ENCODE measurements at places on chromosomes 1 and 21.
A peak's percentile ranks its signal among the peaks of the same experiment; 100 is the strongest.

GRCh38 chr1:41776891-41777441 lies 141.8 kb downstream of the HIVEP3 start:
- DNase-seq: peak; percentile 67

GRCh38 chr1:32392325-32392724 lies 1.9 kb downstream of the BSDC1 start:
- no peak for DNase-seq

GRCh38 chr21:7917729-7918128 lies 2603.7 kb upstream of the TPTE start:
- DNase-seq: no peak

DNA sequence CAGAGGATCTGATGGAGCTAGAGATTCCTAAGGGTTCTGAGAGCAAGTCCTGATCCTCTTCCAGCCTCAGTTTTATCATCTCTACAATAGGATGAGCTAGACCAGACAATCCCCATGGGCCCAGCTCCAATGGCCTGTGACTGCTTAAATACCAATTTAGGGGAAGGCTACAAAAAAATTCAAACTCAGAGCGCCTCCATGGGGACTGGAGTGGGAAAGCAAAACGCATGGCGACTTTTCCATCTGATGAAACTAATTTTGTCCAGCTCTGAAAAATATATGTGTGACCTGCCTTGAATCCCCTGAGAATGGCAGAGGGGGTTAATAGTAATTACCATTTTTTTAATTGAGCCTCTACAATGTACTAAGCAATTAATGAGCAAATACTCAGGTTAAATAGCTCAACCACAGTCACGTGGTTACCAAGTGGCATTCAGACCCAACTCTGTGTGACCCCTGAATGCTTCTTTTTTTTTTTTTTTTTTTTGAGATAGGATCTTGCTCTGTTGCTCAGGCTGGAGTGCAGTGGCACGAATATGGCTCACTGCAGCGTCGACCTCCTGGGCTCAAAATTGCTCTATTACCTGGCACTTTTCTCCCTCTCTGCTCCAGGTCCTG lies 8.4 kb downstream of the EXTL1 start:
- DNase-seq: no peak

- no peak for DNase-seq
Measured at GRCh38 chr1:207349979-207350378, 28.5 kb downstream of the CD55 start.

GRCh38 chr1:96981181-96981580 lies 259.6 kb downstream of the PTBP2 start:
- DNase-seq: no peak

DNA sequence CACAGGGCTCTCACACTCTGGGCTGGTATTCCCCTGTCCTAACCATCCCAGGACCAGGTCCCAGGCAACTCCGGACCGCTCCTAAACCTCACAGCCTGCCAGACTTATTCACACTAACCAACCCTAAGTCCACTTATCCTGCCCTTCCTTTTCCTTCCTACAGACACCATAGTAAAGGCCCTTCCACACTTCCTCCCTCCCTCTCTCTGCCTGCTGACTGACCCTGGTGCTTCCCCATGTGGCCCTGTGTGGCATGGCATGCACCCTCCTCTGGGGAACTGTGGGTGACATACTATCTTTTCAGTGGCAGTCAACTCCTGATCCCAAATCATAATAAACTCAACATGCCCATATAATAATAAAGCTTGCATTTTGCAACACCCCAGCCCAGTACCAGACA lies 155.1 kb upstream of the DNAH14 start:
- DNase-seq: no peak

DNA sequence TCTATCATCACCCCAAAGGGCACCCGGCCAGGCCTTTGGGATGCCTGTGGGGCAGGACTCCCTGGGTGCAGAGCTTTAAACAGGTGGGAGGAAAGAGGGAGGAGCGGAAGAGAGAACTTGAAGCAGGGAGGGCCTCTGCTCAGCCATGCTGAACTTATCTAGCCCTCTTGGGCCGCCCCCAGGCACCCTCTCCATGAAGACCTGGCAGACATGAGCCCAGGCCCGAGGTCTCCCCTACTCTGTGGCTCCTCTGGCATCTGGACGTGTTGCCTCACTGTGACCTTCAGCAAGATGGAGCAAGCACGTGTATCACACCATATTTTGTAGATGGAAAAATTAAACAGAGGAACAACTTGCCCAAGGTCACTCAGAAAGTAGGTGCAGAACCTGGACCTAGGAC lies 711.4 kb downstream of the MATN1 start:
- no peak for DNase-seq

- DNase-seq: no peak
Measured at GRCh38 chr1:185535621-185536020, 198.6 kb upstream of the HMCN1 start.

DNA sequence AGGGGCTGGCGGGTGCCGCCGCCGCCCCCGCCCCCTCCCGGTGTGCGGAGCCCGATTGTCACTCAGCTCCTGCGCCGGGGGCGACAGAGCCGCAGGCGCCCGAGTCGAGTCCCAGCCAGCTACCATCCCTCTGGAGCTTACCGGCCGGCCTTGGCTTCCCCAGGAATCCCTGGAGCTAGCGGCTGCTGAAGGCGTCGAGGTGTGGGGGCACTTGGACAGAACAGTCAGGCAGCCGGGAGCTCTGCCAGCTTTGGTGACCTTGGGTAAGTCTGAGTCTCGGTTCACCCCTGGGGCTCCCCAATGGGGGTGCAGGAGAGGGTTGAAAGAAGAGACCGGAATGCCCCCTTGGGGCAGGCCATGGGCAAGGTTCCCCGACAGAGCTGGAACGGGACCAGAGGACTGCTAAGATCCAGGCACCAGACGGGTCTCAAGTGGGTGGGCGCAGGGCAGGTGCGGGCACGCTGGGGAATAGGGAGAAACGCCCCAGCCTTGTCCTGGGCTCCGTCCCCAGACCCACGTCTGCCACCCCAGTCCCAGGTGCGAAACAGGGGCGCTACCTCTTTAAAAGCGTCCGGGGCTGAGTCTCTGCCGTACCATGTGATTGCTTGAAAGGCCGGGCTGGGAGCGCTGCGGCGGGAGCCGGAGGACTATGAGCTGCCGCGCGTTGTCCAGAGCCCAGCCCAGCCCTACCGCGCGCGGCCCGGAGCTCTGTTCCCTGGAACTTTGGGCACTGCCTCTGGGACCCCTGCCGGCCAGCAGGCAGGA lies at the start of gene ADORA1:
TSS of gene ADORA1 (plus strand) at position 61 of the 765 bp plus-strand sequence. CDS start 1,116 bp downstream, outside the sequence.
- peak; percentile 68 for DNase-seq

- DNase-seq: no peak
Measured at GRCh38 chr1:56148326-56149193, 430.8 kb downstream of the PLPP3 start.

DNA sequence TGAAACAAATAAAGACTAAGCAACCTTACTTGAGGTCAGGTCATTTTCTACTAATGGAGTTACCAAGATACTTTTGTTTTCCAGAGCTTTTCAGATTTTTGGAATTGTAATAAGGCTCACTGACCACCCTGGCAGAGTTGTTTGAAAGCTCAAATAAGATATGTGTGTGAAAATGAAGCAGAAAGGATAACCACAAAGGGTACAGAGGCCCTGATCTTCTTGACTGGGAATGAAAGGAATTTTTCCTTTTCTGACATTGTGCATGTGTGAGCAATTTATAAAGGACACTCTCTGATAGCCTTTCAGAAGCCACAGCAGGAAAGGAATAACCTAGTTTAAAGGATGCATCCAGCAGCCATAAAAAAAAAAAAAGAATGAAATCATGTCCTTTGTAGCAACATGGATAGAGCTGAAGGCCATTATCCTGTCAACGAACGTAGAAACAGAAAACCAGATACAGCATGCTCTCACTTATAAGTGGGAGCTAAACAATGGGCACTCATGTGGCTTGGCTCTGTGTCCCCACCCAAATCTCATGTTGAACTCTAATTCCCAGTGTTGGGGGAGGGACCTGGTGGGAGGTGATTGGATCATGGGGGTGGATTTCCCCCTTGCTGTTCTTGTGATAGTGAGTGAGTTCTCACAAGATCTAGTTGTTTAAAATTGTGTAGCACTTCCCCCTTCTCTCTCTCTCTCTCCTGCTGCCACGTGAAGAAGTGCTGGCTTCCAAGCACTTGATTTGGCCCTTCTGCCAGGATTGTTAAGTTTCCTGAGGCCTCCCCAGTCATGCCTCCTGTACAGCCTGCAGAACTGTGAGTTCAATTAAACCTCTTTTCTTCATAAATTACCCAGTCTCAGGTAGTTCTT lies 3.1 kb upstream of the SRP9 start:
- DNase-seq: no peak

- DNase-seq: no peak
Measured at GRCh38 chr1:62722796-62723195, 34.6 kb upstream of the DOCK7 start.

DNA sequence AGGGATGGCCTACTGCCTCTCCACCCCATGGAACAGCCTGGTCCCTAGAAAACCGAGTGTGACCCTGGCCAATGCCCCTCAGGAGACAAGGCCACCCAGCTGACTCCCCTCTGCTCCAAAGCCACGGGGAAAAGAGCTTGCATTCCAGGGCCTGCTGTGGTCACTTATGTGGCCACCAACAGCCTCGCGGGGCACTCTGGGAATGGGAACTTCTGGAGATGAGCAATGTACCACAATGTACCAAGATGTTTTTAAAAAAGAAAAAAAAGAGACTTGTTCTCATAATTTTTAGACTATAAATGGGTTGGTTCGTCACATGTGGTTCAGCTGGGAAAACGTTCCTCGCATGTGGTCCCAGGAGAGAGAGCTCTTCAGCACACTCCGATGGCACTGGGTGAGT lies 62.8 kb downstream of the SLC66A1 start:
- DNase-seq: no peak

DNA sequence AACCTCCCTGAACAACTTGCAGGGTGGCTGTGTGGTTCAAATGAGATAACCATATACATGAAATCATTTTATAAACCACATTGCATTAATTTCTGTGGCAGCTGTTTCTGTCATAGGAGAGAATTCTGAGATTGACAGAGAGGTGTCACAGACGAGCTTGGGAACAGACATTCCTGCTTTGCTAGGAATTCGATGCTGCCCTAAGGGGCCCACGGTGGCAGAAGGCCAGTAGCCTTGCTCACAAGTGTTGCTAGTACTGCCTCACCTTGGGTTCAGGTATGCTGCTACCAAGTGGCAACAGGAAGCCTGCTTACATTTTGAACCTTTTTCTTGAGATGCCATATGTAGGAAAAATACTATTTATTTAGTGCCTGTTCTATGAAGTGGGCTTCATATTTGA lies 13.4 kb downstream of the KCNA10 start:
- DNase-seq: peak; percentile 30

GRCh38 chr1:228161362-228161761 lies 4.2 kb upstream of the IBA57 start:
- peak; percentile 22 for DNase-seq

GRCh38 chr21:23949493-23949892 lies 1657.8 kb downstream of the MRPL39 start:
- DNase-seq: no peak

GRCh38 chr1:20696397-20697333 lies 21.1 kb downstream of the KIF17 start:
- DNase-seq: peak; percentile 88

GRCh38 chr1:117059334-117059677 lies 820 bp upstream of the TTF2 start:
- peak; percentile 68 for DNase-seq

DNA sequence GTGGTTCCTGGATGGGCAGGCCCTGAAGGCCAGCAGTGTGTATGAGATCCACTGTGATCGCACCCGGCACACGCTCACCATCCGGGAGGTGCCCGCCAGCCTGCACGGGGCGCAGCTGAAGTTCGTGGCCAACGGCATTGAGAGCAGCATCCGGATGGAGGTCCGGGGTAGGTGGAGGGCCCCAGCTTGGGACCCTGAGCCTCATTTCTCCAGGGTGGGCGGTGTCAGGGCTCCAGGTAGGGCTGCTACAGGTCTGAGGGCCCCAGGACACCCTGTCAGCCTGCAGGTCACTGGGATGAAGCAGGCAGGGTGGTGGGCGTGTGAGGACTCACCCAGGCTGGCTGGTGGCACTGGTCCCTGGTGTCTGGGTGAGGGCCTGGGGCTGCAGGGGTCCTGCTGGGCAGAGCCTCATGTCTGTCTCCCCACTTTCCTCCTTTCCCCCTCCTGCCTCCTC lies 7.8 kb downstream of the OBSCN start:
- no peak for DNase-seq

- no peak for DNase-seq
Measured at GRCh38 chr1:91683598-91683951, 182.9 kb downstream of the CDC7 start.

GRCh38 chr1:230194525-230194924 lies 127.5 kb downstream of the GALNT2 start:
- no peak for DNase-seq

- no peak for DNase-seq
Measured at GRCh38 chr1:221527302-221527701, 214.6 kb downstream of the DUSP10 start.

GRCh38 chr21:25640202-25640942 lies 1.3 kb downstream of the JAM2 start:
- DNase-seq: no peak

GRCh38 chr1:188599313-188599712 lies 1770.6 kb downstream of the PLA2G4A start:
- no peak for DNase-seq

DNA sequence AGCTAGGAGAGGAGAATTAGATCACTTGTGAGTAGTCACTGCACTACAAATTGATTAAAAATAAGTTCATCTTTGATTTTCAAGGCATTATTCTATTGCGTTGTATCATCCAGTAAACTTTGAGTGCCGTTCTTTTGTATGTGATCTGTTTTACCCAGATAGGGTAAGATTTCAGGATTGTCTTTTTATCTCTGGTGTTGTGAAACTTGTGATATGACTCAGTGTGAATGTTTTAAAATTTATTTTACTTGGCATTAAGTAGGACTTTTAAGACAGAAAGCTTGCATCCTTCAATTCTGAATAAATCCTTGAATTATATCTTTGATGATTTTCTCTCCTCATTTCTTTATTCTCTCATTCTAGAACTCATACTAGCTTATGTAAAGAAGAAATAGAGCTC lies 93.3 kb upstream of the ADAMTS5 start:
- no peak for DNase-seq

- no peak for DNase-seq
Measured at GRCh38 chr1:109838838-109839240, 71.8 kb upstream of the CSF1 start.

DNA sequence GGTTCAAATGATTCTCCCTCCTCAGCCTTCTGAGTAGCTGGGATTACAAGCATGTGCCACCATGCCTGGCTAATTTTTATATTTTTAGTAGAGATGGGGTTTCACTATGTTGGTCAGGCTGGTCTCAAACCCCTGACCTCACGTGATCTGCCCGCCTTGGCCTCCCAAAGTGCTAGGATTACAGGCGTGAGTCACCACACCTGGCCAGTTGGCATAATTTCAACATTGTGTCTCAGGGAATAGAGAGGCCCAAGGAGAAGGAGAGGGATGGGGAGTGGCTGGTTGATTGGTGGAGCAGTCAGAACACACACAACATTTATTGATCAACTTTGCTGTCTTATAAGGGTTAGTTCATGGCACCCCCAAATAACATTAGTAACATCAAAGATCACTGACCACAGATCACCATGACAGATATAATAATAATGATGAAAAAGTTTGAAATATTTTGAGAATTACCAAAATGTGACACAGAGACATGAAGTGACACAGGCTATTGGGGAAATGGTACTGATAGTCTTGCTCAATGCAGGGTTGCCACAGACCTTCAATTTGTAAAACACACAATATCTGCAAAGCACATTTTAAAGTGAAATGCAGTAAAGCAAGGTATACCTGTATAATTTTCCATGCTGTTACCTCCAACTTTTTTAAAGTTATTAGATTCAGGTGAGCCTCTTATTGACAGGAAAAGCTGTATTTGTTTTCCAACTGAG lies 15.8 kb upstream of the CYB5R1 start:
- no peak for DNase-seq

All from lower lobe of right lung (tissue), 2 donors.